ENCODE measurements at places on chromosomes 6 and 20. TPM values are rescaled to one million over a fixed set of nuclear protein-coding genes. Genes with fewer than 3 reads are reported as not detected.

The POM121L2 gene
- total RNA-seq, result not detected

- DNase-seq, result no peak
Observed at GRCh38 chr6:67896476-67896875, 738.6 kb upstream of the ADGRB3 start.

DNA sequence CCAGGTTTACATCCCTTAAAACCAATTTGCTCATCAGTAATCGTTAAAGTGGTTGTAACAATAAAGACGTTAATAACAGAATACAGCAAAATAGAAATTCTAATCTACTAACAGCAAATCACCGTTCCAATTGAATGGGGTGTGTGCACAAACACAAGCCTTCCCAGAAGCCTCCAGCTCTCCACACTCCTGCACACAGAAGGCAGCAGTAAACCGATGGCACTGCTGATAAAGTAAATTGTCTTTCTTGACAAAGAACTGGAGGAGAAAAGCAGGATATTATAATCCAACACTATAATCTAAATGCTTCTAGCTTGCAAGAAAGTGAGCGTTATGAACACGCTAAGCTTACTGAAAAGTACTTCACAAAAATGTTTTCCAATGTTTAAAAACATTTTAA, 7.0 kb downstream of the ZNF217 start:
- no peak for DNase-seq

DNA sequence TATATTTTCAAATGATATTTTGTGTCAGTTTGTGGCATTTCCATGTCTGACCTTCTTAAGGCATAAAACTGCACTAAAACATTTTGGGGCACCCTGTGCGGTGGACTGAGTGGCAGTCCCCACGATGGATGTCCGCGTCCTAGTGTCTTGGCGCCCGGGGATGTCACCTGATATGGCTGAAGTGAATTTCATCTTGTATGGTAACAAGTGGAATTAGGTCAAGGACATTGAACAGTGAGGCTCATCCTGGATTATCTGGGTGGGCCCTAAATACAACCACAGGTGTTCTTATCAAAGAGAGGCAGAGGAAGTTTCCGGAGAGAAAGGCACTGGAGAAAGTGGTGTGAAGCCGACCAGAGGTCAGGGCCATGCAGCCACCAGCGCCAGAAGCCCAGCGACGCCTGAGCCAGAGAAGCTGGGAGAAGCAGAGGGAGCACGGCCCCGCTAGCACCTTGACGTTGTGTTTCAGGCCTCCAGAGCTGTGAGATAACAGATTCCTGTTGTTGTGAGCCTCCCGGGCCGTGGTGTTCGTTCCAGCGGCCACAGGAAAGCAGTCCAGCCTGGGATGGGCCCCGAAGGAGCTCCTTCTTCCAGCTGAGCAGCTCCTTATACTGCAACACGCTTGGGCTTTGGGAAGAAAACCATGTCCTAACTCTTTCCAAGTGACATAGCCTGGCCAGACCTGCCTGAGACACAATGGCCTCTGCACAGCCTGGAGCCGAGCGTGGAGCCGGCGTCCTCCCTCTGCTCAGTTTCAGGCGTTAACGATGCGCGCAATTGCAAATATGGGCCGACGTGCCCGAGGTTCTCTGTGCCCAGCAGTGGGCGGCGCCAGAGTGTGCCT, 22.5 kb downstream of the THBS2 start:
- no peak for DNase-seq

DNA sequence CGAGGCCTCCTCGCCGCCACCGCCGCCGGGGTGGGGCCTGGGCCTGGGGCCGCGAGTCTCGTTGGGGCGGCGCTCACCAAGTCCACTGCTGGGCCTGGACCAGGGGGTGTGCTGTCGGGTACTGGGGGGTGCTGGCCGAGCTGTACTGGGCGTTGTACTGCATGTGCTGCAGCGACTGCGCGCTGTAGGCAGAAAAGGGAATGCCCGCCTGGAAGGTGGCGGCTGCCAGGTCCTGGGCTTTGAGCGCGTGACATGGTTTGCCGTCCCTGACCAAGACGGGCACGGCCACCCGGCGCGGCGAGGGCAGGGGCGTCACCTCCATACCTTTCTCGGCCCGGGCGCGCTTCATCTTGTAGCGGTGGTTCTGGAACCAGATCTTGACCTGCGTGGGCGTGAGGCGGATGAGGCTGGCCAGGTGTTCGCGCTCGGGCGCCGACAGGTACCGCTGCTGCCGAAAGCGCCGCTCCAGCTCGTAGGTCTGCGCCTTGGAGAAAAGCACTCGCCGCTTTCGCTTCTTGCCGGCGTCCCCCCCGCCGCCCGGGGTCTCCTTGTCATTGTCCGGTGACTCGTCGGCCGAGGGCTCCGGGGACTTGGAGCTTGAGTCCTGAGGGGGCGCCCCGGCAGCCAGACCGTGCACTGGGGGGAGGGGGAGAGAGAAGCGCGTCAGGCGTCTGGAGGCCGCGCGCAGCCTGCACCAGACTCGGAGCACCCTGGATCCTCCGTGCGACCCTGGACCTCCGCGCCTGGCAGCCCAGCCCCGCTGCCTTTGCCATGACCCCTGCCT, 1.8 kb downstream of the NKX2-2 start:
- DNase-seq, result no peak

- no peak for DNase-seq
Observed at GRCh38 chr6:10266462-10266861, 148.4 kb downstream of the TFAP2A start.

GRCh38 chr6:167736486-167737204, 90.1 kb upstream of the AFDN start:
- no peak for DNase-seq

- no peak for DNase-seq
Observed at GRCh38 chr6:163651915-163652668, 237.6 kb downstream of the QKI start.

DNA sequence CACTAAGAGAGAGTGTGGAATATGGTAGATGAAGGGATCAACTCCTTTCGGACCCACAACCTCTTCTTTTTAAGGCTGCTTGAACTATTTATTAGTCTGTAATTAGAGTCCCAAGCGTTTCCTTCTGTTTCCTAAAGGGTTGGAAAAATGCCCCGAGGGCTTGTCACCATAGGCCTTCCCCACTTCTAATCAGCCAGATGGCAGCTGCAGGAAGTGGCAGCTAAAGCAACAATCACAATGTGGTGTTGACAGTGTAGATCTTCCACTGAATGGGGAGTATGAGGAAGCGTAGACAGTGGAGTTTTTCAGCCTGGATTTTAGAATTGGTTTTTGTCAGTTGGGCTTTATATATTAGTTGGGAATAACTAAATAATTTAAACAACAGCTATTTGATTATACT, 40.6 kb downstream of the SLC35D3 start:
- DNase-seq, result no peak

DNA sequence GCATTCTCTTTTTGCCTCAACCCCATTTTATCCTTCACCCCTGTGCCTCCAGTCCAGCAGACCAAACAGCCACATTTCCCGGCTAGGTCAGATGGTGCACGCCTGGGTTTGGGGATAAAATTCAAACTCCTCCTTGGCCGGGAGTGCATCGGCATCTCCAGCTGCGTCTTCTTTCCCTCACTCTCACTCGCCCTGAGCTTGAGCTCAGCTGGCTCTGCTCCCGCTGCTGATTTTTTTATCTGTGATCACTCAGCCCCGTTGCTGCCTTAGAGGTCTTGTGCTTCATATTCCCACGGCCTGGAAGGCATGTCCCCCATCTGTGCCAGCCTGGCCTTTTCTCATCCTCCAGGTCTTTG, 6.8 kb upstream of the EZR start:
- DNase-seq, result no peak

The SRMS gene
- total RNA-seq, result 0.66 TPM

DNA sequence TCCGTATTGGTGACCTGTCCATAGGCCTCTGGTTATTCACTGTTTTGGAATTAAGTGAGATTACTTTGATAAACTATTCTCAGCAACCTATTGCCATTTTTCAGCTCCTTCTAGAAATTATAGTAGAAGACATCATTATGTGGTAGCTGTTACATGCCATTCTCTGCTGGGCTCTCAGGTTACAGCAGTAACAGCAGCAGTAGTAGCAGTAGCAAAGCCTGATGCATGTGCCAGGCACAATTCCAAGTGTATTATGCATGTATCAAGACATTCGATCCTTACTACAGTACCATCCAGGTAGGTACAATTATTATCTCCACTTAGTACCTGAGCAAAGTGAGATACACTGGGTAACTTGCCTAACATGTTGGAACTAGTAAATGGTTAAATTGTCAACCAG, 74.3 kb downstream of the RPS12 start:
- DNase-seq, result no peak

- DNase-seq, result no peak
Observed at GRCh38 chr6:145736661-145737144, 1.4 kb upstream of the EPM2A start.

DNA sequence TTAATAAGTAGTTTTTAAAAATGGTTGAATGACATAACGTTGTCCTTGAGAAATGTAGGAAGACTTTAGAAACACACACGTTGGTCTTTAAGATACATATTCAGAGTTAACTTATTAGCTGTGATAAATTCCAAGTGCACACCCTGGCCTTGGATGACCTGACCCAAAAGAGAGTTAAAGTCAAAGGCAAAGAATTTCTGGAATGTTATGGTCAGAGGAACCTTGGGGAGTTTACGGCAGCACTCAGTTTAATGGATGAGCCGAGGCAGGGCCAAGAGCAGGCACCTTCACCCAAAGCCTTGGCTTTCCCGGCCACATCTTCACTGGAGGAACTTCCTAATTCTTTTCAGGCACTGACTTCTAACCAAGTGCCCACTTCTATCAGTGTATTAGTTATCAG, 200.5 kb downstream of the SMOC2 start:
- no peak for DNase-seq

The HLA-DMA gene
- total RNA-seq, result 41.9 TPM

DNA sequence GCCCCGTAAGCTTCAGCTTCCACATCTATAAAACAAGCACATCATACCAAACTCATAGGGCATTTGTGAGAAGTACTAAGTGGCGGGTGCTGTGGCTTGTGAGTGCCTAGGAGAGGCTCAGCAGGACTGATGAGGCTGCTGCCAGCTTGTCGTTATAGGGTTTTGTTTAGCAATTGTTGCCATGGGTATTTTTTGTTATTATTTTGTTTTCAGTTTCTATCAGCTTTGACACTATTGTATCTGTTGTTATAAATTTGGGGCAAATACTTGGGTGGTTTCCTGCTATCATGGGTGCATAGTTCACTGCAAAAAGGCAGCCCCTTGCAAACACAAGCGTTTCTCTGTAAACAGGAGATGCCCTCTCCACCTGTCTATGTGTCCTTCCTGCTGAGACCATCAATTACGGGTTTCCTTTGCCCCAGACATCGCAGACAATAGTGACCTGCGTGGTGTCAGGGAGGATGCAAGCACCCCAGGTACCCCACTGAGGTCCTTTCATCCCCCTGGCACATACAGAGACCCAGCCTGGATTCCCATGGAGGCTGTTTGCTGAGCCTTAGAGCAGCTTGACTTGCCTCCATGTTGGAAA, 3.1 kb upstream of the CCDC167 start:
- no peak for DNase-seq

The CYP21A2 gene
- not detected for total RNA-seq

The SLC16A10 gene
- total RNA-seq, result 5.4 TPM

The SLC25A27 gene
- 37.4 TPM for total RNA-seq

GRCh38 chr6:33633462-33634158, 12.5 kb downstream of the ITPR3 start:
- no peak for DNase-seq

DNA sequence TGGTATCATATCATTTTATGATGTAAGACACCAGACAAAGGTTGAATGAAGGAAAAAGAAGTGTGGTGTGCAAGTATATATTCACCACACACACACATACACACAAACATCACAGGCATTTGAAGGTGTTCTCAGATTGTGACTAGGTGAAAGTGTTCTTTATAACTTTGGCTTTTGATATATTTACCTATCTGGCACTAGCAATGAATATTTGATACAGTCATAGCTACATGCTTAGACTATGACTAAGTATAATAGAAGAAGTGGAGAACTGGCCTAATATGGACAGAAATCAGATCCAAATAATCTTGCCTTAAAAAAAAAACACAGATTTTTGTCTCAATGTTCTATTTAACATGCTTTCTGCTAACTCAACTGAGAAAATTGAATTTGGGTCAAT, 809.9 kb downstream of the KIF16B start:
- DNase-seq, result no peak

The CD93 gene
- 36.5 TPM for total RNA-seq

GRCh38 chr6:2944405-2945152, 26.8 kb downstream of the SERPINB6 start:
- no peak for DNase-seq

DNA sequence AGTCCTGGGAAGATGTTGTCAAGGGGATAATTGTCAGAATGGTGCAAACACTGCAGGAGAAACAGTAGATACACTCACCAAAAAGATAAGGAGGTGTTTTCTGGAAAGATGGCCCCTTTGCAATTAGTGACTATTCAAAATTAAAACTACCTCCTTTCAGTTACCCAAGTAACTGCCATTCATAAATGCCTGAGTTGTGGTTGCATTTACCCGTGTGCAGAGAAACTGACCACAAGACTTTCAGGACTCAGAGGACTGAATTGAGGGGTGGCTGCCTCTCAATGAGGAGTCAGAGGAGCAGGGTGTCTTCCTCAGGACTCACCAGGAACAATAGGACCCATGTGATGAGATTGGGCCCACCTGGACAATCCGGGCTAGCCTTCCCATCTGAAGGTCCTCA, 39.0 kb downstream of the GCM1 start:
- DNase-seq, result no peak

DNA sequence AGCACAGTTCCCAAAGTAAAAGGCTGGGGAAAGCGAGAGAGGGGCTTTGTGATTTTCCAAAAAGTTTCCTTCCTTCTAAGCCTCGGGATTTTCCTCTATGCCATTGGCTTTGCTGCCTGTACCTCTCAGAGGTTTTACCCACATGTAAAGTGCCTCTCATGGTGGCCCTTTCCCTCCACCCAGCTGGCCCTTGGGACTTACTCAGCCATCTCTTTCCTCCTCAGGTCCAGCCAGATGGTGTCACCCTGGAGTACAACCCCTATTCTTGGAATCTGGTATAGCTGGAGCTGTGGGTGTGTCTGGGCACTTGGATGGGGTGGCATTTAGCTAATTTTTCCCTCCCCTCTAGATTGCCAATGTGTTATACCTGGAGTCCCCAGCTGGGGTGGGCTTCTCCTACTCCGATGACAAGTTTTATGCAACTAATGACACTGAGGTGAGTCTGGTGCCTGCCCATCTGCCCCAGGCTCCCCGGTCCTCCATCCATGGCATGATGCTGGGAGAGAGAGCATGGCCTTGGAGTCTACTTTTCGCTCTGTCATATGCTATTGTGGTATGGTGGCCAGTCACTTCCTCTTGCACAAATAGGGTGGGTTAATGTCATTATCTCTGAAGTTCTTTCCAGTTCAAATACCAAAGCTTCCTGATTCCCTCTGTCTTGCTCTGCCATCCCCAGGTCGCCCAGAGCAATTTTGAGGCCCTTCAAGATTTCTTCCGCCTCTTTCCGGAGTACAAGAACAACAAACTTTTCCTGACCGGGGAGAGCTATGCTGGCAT, 1.1 kb downstream of the CTSA start:
- no peak for DNase-seq

DNA sequence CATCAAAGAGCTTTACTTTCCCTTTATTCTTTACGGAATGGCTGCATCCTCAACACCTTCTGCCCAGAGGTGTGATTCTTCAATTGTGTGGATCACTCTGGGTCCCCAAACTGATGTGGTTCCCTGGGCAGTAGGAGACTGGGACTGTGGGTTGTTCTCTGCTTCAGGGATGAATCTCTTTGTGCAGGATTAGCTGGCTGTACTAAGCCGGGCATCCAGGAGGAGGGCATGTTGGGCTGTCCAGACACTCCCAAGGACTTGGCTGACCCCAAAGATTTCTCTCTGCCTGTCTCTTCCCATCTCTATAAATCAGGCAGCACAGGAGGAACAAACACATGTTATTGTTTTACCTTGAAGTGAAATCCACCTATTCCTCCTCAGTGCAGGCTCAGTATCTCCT, 15.3 kb downstream of the FARS2 start:
- DNase-seq, result no peak
